ENCODE measurements at places on chromosomes 4 and X.

DNA sequence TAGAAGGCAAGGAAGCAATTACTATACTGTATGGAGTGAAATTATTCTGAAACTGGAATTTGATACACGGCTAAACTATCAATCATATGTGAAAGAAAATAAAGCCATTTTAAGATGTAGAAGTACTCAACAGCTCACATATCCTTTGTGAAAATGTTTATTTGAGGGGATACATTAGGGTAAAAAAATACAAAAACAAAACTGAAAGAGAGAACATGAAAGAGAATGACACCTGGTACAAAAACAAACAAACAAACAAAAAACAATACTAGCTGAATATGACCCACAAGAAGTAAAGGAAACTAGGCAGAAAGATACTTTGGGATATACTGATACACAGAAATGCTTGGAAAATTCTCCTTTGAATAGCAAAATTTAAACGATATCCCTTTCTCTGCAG is 20.8 kb upstream of the AREG start:
- no peak for DNase-seq

GRCh38 chrX:635428-636090 is 5.0 kb downstream of the SHOX start:
- no peak for DNase-seq

- DNase-seq, result no peak
Observed at GRCh38 chr4:92304121-92304520, 355 bp downstream of the GRID2 start.

DNA sequence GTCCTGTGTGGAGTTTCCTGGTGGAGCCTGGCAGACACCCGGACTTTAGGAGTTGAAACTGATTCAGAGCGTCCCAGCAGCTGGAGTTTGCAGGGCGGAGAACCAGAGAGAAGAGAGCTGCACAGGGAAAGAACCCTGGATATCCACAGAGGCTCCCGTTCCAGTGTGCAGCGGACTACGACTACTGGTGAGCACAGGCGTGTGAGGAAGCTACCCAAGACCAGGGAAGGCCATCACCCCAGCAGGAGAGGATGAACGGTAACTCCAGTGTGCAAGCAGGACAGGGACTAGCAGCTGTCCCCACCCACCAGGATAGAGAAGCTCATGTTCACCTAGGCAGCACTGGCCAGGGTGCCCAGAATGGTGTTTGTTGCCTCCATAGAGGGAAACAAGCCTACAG is 2.3 kb downstream of the LAGE3 start:
- DNase-seq, result no peak

DNA sequence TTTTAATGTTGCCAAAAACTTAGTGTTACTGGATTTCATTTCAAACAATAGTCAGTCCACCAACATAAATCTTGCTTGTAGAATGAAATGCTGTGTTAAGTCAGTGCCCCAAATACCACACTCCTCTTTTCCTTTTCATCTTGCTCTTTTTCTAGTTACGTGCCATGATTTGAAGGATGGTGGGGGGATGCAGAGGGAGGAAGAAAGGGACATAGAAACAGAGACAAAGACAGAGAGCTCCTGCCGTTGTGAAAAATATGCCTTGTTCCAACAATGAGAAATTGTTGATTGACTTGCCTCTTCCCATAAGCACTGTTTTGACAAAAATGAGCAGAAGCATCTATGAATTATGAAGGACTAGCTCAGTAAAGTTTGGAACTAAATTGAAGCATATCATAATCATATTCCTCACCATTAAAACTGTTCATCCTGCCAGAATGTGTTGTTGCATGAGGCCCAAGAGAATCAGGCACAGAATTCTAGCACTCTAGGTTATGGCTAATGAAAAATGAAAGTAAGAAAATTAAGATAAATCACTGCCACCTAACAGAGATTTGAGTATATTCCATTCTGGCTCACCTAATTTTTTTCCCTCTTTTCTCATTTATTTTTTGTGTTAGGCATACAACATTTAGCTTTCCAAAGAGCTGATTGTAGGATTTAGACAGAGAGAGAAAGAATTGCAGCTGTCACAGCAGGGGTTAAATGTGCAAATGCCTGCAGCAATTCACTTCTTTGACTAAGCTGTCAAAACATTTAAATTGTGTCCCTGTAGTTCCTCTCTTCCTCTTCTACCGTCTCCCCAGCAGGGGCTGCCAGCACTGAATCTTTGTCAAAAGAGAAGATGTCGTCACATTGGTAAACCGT is 111.6 kb upstream of the PTPN13 start:
- no peak for DNase-seq

- DNase-seq, result no peak
Observed at GRCh38 chr4:2837110-2837903, 6.3 kb upstream of the ADD1 start.

- no peak for DNase-seq
Observed at GRCh38 chr4:99438405-99438780, 3.3 kb upstream of the ADH7 start.

DNA sequence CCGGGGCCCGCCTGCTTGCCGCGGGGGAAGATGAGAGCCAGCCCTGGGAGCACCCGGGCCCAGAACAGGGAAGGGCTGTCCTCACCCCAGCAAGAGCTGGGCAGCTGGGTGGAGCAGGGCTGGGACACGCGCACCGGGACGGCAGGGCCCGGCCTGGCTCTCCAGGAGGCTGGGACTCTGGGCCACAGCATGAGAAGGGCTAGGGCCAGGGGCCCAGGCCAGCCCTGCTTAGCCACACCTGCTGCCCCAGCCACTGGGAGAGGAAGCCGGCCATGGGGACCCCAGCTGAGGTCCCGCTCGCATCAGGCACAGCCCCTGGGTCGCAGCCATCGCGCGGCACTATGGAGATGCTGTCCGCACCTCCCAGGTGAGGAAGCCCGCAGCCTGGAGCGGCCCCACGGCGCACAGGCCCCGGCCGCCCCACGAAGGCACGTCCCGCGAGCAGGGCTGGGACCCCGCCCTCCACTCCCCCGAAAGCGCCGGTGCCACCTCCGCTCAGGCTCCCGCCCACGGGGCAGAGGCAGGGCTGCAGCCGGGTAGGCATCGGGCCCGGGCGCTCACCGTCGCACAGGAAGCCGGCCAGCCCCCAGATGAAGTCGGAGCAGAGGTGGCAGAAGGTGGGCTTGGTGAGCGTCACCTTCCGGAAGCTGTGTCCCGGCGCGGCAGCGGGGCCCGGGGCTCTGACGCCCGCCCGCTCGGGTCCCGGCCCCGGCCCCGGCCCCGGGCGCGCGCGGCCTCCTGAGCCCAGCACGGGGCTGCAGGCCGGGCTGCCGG is 531 bp downstream of the DGKQ start:
- DNase-seq, result peak; percentile 64

GRCh38 chrX:4320436-4320947 is 607.0 kb upstream of the PRKX start:
- DNase-seq, result no peak

- no peak for DNase-seq
Observed at GRCh38 chr4:53169695-53170617, 195.9 kb downstream of the SCFD2 start.

DNA sequence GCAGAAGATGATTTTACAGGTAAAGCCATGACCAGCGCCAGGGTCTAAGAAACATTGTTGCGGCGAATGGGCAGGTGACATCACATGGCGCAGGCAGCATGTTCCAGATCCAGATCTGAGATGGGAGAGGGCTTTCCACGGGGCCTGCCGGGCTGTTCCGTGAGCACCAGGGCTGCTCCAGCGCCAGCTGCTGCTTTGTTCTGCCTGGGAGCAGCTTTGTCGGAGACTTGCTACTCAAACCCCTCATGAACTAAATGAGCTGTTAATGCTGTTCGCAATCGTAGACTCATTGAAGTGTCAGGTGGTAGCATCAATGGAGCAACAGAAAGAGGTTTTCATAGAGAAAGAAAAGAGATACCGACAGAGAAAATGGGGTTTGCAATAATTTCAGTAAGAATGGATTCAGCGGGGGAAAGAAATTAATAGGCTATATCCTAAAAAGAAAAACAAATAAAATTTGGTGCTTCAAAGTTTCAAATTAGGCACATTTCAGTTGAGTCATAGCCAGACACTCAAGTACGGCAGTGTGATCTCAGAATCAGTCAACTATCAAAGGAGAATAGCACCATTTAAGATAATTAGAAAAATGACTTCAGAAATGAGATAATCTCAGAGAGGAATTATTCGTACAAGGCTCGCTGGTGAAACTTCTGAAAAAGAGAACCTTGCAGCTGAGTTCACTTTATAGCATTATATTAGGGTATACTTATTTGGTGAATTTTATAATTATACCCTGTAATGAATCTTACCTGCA is 23.9 kb downstream of the SORBS2 start:
- no peak for DNase-seq

GRCh38 chr4:70305601-70306000 is 29.2 kb upstream of the CABS1 start:
- no peak for DNase-seq

DNA sequence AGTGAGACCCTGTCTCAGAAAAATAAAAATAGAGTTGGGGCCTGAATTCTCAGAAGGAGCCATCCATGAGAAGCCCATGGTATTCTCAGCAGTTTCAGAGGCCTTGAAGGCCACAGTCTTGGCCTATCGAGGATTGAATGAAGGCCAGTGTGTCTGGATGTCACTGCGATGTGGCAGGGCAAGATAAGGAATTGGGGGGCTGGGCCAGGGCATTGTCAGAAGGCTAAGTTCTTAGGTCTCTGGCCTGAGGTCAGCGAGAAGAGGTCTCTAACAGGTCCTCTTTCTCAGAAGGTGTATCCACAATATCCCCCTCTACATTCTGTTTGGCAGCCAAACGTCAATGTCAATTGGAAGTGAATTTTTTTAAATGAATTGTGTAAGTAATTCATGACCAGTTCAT is 5.7 kb downstream of the ZNF275 start:
- no peak for DNase-seq

All from stimulated activated CD8-positive, alpha-beta memory T cell treated with anti-CD3 and anti-CD28 coated beads, Interleukin-15, amount 100 ng/mL, for 4 hours (primary cell).